ENCODE measurements at places on chromosomes 1 and 21.

- DNase-seq: no peak
Observed at GRCh38 chr1:208855403-208855802, 611.2 kb upstream of the PLXNA2 start.

GRCh38 chr1:185969524-185969991 is 235.4 kb downstream of the HMCN1 start:
- no peak for DNase-seq

DNA sequence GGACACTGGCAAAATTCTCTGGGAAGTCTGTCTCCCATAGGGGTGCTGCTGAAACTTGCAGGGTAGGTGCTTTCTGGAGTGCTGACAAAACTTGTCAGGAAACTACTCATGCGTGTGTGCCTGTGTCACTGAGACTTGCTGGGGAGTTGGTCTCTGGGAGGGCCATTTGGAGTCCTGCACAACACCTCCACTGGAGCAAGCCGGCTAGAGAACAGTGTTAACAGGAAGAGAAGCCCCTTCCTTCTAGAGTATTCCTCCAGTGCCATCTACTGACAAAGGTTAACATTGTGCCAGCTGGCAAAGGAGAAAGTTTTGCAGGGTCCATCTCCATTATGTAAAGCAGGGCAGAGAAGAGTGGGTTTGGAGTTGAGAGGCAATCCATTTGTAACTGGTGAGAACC is 30.0 kb downstream of the ZMYM4 start:
- peak; percentile 3 for DNase-seq

- no peak for DNase-seq
Observed at GRCh38 chr1:13707164-13707563, 7.2 kb downstream of the PRDM2 start.

DNA sequence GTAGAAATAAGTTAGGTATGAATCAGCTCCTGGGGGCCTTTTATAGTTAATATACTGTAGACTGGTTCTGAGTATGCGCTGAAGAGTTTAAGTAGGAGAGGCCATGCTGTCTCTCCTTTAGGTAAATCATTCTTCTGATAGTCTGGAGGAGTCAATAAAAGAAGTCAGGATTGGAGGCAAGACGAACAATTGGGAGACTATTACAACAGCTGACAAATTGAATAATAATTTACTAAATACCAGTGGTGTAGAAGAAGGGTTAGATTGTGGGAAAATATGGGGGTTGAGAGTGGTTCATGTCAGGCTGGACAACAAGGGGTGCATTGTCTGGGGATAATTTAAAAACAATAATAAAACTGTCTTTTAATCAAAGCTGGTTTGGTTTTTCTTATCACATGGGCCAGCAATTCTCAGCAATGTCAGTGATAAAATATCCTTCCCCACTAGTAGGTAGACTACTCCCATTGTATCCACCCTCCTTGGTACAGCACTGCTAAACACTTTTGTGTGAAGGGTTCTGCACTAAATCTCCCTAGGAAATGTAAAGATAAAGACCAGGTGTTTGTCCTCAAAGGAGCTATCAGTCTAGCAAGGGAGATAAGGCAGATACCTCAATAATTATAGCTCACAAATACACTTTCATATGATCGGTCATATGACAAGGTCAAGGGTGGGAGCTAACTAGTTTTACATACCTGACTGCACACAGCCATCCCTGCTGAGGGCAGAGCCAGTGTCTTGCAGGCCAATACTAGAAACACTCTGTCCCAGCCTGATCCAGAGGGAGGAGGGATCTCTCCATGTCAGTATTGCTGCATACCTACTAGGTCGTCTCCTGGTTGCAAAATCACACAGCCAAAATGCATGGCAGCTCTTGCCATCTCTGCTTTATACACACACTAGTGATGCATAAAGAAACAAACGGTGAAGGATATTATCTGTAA is 299.7 kb downstream of the VAV3 start:
- DNase-seq: no peak

DNA sequence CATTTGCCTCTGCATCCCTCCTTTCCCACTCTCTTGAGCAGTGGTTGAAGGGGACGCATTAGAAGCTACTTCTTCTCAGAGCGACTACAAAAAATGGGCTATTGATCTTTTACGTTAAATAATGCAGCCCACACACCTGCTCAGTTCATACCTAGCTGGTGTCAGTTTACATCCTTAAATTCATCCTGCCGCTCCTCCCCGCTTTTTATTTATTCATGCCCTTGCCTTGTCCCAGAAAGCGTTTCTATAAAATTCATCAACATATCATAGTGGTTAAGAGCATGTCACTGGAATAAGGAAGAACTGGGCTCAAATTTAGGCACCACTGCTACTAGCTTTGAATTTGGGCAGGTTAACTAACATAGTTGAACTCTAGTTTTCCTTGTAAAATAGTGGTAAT is 66.0 kb upstream of the TINAGL1 start:
- DNase-seq: no peak

DNA sequence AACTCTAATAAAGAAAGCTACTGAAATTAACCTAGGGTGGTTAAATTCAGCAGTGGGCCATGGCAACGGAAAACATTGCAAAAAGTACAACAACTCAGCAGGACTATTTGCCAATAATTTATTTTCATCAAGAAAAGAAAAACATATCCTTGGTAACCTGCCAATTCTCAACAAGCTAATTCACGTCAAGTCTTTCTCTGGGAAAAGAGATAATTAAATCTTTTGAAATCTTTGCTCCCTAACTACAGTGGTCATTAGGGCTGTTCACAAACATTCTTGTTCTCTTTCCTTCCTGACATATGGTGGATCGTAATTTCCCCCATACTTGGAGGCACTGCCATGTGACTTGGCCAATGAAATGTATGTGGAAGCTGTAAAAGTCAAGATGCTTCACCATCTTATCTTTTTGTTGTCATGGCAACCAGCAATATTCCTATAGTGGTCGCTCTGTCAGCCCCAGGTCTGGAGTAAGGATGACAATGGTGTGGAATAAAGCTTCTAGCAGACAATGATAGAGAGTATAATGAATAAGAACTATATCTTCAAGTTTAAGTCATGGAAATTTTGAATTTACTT is 29.6 kb upstream of the ZNF326 start:
- DNase-seq: no peak

GRCh38 chr1:44119525-44119924 is 904 bp downstream of the KLF17 start:
- no peak for DNase-seq

DNA sequence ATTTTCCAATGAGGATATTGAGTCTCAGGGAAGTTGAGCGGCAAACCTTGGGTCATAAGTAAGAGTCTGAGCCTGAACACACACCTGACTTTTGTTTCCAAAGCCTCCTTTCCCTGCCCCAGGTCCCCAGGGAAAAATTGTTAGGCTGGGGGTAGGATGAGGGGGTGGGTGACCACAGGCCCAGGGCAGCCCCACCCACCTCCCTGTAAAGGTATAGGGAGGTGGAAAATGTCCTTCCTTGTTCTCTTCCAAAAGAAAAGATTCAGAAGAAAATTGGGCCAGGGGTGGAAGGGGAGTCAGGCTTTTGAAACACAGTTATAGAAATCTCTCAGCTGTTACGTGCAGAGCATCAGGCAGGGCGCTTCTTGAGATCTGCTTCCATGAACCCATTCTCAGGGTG is 129.7 kb upstream of the NGF start:
- no peak for DNase-seq
